ENCODE measurements at places on chromosomes 13 and 19.

DNA sequence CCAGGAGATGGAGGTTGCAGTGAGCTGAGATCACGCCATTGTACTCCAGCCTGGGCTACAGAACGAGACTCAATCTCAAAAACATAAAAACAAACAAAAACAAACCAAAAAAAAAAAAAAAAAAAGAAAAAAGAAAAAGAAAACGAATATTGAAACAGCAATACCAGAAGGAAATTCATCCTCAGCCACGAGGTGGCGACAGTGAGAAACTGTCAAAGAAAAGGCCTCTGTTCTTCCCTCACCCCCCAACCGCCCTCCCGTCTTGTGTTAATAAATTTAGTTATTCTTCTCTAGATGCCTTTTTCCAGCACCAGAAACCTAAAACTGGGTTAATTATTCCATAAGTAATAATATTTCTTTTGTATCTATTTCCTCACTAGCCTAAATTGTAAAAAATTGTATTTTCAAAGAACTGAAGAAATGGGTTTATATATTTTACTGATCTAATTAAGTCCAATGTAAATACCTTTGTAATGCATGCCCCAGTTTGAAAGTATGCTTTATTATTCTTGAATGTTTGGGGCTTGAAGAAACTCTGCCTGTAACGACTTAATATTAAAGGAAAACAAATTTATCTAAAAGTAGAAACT lies 38.6 kb downstream of the LIG4 start:
- no peak for DNase-seq

DNA sequence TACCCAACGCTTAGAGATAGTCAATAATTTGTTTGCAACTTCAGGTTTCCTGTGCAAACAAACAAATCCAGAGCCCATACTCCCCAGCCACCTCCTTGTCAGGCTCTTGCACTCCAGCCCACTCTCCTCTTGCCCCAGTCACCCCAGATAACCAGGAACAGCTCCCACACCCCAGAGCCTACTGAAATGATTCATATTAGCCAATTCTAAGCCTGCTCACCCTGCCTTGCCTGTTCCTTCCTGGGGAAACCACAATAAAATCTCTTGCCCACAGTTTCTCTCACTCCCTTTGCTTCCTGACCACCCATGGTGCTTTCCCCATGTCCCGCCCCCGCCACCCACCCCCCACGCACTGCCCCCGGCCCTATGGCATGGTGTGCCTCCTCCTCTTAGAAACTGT lies 3.8 kb upstream of the ACTL9 start:
- no peak for DNase-seq

GRCh38 chr13:97262058-97262457 lies 39.9 kb downstream of the MBNL2 start:
- no peak for DNase-seq

GRCh38 chr13:23934520-23934919 lies 37.2 kb upstream of the C1QTNF9B start:
- DNase-seq: no peak

DNA sequence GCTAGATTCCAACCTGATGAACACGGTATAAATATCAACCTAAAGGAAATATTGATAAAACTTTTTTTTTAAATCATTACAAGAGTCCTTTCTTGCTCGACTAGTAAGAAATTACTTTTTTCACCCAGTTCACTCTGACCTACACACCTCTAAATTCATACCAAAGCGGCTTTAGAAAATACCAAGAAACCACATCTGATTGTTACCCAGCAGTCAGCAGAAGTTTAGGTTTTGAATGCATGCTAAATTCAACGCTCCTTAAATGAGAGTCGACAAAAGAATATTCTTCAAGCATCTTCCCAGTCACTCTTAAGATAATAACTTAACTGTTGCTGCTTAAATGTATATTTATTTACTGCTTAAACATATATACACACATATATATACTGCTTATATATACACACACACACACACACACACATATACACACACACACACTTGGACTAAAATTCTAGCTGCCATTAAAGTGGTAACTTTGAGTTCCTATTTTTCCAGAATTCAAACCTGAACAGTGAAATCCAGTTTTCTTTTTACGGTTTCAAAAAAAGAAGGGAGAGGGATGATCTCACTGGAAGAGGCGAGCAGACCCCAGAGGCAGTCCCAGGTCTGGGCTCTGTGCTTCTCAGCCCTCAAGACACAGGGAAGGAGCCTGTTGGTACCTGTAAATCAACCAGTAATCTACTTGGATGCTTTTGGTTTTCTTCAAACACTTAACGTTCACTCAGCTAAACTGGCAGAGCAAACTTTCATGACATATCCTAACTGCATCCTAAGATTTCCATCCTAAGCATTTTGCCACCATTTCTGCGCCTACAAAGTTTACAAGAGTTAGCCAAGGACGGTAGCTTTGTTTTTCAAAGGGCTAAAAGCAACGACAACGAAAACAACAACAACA lies 1.7 kb downstream of the STK24 start:
- no peak for DNase-seq

DNA sequence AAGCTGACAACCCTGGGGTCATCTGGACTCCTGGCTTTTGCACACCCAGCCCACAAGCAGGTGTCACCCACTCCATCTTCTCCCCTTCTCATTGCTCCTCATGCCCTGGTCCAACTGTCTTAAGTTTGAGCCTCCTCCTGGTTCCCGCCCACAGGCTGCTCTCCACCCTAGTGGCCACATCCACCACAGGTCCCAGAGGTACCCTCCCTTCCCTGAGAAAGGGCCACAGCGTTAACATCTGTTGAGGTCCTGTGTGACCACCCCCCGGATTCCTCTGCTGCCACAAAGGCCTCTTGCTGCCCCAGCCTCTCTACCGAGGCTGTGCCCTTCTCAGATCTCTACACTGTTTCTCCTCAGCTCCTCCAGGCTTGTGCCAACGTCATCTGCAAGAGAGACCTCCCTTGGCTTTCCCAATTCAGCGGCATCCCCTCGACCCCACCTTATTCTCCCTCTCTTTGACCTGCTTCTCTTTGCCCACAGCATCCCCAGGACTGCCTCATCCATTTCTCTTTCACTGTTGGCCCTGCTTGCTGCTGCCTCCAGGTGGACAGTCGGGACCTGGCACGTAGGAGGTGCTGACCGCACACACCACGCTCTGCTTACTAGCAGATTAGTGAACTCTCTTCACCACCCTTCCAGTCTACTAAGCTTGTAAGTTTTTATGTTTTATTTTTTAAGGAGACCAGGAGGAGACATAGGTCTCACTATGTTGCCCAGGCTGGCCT lies 33.3 kb downstream of the SUGP2 start:
- no peak for DNase-seq

Data from GM04504 (cell line).